ENCODE measurements at places on chromosomes 6 and 20.

GRCh38 chr6:112416866-112417265, 69.7 kb downstream of the RFPL4B start:
- no peak for DNase-seq

DNA sequence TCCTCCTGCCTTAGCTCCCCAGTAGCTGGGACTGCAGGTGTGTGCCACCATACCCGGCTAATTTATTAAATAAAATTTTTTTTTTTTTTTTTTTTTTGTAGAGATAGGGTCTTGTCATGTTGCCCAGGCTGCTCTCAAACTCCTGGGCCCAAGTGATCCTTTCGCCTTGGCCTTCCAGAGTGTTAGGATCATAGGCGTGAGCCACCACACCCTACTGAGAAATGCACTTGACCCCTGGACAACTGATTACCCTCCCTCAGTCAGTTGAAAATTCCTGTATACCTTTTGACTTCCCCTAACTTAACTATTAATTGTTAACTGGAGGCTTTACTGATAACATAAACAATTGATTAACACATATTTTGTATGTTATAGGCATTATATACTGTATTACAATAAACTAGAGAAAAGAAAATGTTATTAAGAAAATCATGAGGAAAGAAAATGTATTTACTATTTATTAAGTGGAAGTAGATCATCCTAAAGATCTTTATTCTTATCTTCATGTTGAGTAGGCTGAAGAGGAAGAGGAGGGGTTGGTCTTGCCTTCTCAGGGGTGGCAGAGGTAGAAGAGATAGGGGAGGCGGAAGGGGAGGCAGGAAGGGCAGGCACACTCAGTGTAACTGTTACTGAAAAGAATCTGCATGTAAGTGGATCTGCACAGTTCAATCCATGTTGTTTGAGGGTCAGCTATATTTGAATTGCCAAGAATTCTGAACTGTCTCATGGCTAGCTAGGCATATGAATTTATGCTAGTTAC, 104.3 kb downstream of the FARS2 start:
- no peak for DNase-seq

DNA sequence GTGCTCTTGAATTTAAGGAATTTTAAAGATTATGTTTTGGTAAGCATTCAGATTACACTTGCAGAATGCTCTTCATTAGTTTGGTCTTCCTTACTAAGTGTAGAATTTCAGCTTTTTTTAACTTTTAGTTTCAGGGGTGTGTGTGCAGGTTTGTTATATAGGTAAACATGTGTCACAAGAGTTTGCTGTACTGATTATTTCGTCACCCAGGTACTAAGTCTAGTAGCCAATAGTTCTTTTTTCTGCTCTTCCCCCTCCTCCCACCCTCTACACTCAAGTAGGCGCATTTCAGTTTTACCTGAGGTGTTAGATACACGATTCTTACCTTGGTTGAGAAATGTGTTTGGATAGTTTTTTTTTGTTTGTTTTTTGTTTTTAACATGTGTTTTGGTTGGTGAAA, 68.3 kb downstream of the AFG1L start:
- DNase-seq = no peak

- no peak for DNase-seq
These were observed 18.9 kb upstream of the DEF6 start for GRCh38 chr6:35278708-35279107.

- DNase-seq = no peak
These were observed 97.1 kb upstream of the MRPS10 start for GRCh38 chr6:42314571-42315258.

GRCh38 chr6:88494401-88495140, 328.4 kb upstream of the CNR1 start:
- DNase-seq = no peak

DNA sequence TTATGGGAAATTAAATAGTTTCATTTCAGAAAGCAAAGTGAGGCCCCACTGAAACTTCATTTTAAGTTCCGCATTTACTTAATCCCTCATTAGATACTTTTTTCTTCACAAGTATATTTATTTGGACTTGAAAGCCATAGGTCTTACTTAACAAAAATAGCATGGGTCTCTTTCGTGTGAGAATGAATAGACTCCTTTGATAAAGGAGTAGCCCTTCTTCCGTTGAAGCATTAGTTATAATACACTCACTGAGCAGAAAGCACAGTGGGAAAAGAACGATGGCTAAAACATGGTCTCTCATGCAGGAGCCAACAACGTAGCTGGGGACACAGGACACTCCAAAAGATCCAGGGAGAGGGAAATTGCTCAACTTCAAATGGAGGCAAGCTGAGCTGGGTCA, 130.4 kb downstream of the SLC23A2 start:
- no peak for DNase-seq

All from activated T-helper 1 cell treated with anti-CD3 and anti-CD28 coated beads, Interleukin-12 subunit alpha, Interleukin-12 subunit beta, Interleukin-2, Interleukin-4 antibody, amounts not matched to agents 30 ng/mL and 10 ng/mL and 1 ng/mL, durations not matched to agents 14 hours and 24 hours and 36 hours (primary cell).